ENCODE measurements at places on chromosomes 6 and 20.

DNA sequence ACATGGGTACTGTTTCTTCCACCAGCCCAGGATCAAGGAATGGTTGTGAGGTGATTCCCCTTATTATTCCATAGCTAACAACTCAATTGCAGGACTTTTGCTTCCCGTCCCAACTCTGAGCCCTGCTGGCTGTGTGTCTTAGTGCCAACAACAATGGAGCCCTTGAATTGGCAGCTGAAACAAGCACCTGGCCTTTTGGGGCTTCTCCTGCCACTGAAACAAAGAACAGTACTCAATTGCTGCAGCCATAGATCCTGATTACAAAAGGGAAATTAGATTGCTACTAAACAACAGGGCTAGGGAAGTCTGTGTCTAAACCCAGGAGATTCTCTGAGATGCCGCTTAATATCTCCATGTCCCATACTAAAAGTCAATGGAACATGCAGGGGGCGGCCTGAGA is 61.3 kb upstream of the CARMIL1 start:
- no peak for DNase-seq

DNA sequence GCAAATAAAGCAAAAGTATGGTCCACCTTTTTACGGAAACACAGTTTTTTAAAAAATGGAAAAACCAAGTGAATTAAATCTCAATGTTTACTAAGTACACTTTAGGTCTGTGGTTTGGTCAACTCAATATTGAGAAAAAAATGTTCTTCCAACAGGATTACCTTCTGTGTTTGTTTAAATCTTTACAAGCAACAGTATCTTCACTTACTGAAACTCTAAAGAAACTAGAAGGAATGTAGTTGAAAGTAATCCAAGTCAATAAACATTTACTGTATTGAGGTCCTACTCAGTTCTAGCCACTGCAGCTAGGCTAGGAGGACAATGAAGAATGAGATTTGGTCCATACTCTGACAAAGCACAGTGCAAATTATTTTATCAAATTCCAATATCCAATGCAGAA is 80.1 kb downstream of the ASCC3 start:
- no peak for DNase-seq

DNA sequence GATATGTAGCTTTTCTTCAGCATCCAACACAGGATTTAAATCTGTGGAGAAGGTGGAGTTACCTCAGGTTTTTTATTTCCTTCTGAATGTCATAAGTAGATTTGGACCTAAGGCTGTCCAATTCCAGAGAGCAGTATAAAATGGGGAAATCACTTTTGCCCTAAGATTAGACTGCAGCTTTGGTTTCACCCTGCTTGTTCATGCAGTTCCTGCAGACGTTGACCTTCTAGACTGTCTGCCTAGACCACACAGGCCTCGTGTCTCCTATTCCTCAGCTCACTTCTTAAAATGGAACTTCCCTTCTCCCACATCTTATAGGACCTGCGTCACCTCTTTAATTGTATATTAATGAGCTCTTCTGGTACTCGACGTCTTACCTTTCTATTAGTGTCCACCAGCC is 26.0 kb upstream of the C6orf62 start:
- DNase-seq, result no peak

GRCh38 chr6:157198425-157199279 is 124.7 kb downstream of the TMEM242 start:
- no peak for DNase-seq

GRCh38 chr6:90894285-90895130 is 307.6 kb upstream of the MAP3K7 start:
- no peak for DNase-seq

GRCh38 chr6:83461438-83461837 is 30.6 kb upstream of the ME1 start:
- DNase-seq, result no peak

DNA sequence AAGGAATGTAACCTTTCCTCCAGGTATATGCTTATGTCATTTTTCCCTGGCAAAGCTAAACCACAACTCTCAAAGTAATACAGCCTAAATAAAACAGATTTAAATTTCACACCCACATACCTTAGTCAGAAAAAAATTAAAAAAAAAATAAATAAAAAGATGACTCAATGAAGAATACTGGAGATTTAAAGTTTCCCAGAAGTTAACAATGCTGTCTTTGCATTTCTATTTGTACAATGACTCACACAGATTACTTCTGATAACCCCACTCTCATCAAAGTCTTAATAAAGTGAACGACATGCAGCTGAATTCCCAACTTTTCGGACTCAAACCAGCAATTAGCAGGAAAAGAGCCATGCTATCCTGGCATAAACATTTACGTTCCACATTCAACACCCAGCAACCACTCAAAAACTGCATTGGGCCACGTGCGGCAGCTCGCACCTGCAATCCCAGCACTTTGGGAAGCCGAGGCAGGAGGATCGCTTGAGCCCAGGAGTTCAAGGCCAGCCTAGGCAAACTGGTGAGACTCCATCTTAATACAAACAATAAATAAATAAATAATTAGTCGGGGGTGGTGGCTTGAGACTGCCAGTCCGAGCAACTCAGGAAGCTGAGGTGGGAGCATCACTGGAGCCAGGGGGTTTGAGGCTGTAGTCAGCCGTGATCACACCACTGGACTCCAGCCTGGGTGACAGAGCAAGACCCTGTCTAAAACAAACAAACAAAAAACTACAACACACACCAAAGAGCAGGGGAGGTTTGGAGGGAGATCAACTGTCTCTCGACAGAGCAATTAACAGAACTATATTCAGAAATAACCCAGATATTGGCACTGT is 130.5 kb downstream of the WDR27 start:
- DNase-seq, result no peak

Data from ACHN (cell line).